Aorta (tissue), 5 donors: ENCODE measurements at places on chromosomes 7 and 10. TPM values are rescaled to one million over a fixed set of nuclear protein-coding genes. Genes with fewer than 3 reads are reported as not detected.

MYH16 gene
- total RNA-seq: not detected

- DNase-seq: no peak
- no peak overlapping the region for H3K27ac ChIP-seq
- H3K27me3 ChIP-seq: no peaks in the 10 kb centered on the region
- H3K36me3 ChIP-seq: no peaks in the 10 kb centered on the region
- no peak overlapping the region for H3K4me3 ChIP-seq
- no peaks in the 10 kb centered on the region for H3K4me1 ChIP-seq
Observed at GRCh38 chr7:22942191-22942590, 71.7 kb downstream of the HYCC1 start.

EPO gene
- total RNA-seq: not detected

DNA sequence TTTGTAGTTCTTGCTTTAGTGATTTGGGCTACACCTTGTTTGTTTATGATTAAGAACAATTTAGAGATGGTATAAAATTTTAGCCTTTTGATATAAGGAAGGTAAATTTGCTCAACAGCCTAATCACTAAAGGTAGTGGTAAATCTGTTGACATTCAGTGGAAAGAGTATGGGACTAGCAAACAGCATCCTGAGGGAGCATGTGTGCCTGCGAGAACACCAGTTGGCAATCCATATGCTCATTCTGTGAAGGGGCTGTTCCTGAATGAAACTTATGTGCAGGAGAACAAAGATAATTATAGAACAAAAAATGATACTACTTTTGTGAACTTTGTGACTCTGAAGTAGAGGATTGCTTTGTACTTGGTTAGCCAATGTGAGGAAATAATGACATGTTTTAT, 44.0 kb downstream of the CAPZA2 start:
- H3K36me3 ChIP-seq: peaks cover 3% of the 10 kb centered on the region
- DNase-seq: no peak
- no peaks in the 10 kb centered on the region for H3K4me1 ChIP-seq
- H3K27me3 ChIP-seq: no peaks in the 10 kb centered on the region

DNA sequence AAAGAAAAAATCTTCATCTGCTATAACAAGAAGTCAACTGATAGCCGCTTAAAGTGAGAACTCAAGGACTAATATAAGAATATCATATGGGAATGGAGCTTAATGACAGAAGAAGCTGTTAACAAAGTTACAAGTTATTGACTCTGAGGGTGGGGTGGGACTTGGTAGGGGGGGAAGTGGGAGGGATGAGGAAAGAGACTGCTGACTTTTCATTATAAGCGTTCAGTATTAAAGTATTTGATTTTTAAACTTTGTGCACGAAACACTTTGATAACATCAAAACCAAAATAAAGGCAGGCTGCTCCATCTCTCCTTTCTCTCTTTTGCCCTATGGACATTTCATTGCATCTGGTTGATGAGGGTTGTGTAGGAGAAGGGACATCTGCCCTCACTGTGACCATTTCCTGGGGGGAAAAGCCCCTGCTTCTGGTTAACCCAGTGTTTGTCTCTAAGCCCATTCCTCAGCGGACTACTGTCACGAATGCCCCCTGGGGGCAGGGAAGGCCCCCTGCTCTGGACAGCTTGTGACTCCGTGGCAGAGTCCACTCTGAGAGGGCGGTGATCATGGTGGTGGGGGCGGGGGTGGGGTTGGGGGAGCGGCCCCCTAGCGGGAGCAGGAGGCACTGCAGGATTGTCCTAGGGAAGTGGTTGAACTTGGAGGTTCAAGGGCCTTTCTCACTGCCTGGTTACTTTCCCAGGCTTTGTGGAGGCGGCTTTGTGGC, 17.4 kb downstream of the SLC13A4 start:
- no peaks in the 10 kb centered on the region for H3K27me3 ChIP-seq
- no peak overlapping the region for H3K27ac ChIP-seq
- H3K4me3 ChIP-seq: no peak overlapping the region

GRCh38 chr7:106019470-106019820, 56.4 kb downstream of the CDHR3 start:
- DNase-seq: no peak
- no peaks in the 10 kb centered on the region for H3K4me1 ChIP-seq
- no peak overlapping the region for H3K27ac ChIP-seq
- no peaks in the 10 kb centered on the region for H3K27me3 ChIP-seq
- no peaks in the 10 kb centered on the region for H3K36me3 ChIP-seq
- no peak overlapping the region for H3K4me3 ChIP-seq

GRCh38 chr7:1928645-1929348, 258.7 kb downstream of the ELFN1 start:
- no peaks in the 10 kb centered on the region for H3K27me3 ChIP-seq
- H3K4me3 ChIP-seq: no peak overlapping the region
- no peak for DNase-seq
- no peaks in the 10 kb centered on the region for H3K4me1 ChIP-seq
- no peak overlapping the region for H3K27ac ChIP-seq

GRCh38 chr10:80468002-80468401, 13.9 kb downstream of the TSPAN14 start:
- no peaks in the 10 kb centered on the region for H3K36me3 ChIP-seq
- no peak overlapping the region for H3K4me3 ChIP-seq
- no peaks in the 10 kb centered on the region for H3K27me3 ChIP-seq

THNSL1 gene
- 1.2 TPM for total RNA-seq

GRCh38 chr10:2660276-2660675, 407.1 kb upstream of the PFKP start:
- DNase-seq: no peak
- no peaks in the 10 kb centered on the region for H3K27me3 ChIP-seq
- H3K36me3 ChIP-seq: no peaks in the 10 kb centered on the region
- no peaks in the 10 kb centered on the region for H3K4me1 ChIP-seq

ATOH7 gene
- 0.23 TPM for total RNA-seq

C10orf95 gene
- not detected for total RNA-seq

DNA sequence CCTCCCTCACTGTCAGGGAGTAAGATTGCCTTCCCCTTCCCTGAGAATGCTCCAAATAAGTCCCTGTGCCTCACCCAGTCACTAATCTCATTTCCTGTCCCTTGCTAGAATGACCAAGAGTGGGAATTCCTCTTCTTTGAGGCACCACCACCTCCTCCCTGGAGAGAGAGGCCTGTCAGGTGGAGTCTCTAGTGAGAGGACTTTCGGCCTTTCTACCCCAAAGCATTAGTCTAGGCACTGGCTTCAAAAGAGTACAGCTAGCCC, 145.0 kb downstream of the PTPN20 start:
- no peak overlapping the region for H3K4me3 ChIP-seq
- H3K36me3 ChIP-seq: no peaks in the 10 kb centered on the region
- H3K27ac ChIP-seq: no peak overlapping the region

PTPRN2 gene
- 3.3 TPM for total RNA-seq

- H3K4me1 ChIP-seq: no peaks in the 10 kb centered on the region
- no peak for DNase-seq
- no peaks in the 10 kb centered on the region for H3K36me3 ChIP-seq
- no peak overlapping the region for H3K27ac ChIP-seq
- H3K27me3 ChIP-seq: no peaks in the 10 kb centered on the region
- no peak overlapping the region for H3K4me3 ChIP-seq
Observed at GRCh38 chr7:48096273-48096672, 7.2 kb downstream of the UPP1 start.

DNA sequence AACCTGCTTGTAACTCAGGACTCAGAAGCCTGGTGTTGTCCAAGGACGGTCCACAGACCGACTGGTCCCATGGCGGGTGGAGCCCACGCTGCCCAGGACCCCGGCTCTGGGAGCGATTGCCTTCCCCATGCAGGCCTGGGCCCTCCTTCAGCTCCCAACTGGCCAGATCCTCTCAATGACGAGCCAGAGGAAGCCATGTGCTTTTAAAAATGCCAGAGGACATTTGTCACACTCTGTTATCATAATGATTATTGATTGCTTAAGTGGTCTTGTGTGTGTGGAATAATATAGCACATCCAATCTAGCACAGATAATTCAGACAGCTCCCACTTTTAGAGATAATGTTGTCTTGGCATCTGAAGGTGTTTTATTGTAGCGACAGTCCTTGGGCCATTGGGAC, 22.6 kb upstream of the OGDHL start:
- H3K36me3 ChIP-seq: no peaks in the 10 kb centered on the region
- no peak for DNase-seq
- no peaks in the 10 kb centered on the region for H3K4me1 ChIP-seq
- H3K27ac ChIP-seq: no peak overlapping the region
- no peak overlapping the region for H3K4me3 ChIP-seq

SPAG6 gene
- total RNA-seq: 0.36 TPM

- no peaks in the 10 kb centered on the region for H3K27me3 ChIP-seq
- H3K4me3 ChIP-seq: no peak overlapping the region
- no peaks in the 10 kb centered on the region for H3K4me1 ChIP-seq
Observed at GRCh38 chr7:100378114-100378755, 4.9 kb downstream of the PILRA start.

PIP gene
- not detected for total RNA-seq
